ENCODE measurements at places on chromosomes 16 and 17. TPM values are rescaled to one million over a fixed set of nuclear protein-coding genes. Genes with fewer than 3 reads are reported as not detected.

- DNase-seq = no peak
Observed at GRCh38 chr16:6091021-6091420, 993.4 kb upstream of the EEF2KMT start.

Gene KRT28
- total RNA-seq = not detected

GRCh38 chr17:74986206-74986576 is 1.2 kb upstream of the CDR2L start:
- no peak for DNase-seq

Gene PPY
- total RNA-seq = not detected

Gene SLC26A11
- 33.0 TPM for total RNA-seq

Measured in dorsolateral prefrontal cortex (tissue), 122 donors.